Activated T-cell treated with anti-CD3 and anti-CD28 coated beads, Interleukin-2, amount 50 U/mL, for 72 hours (primary cell): ENCODE measurements at places on chromosomes 7 and 10.

DNA sequence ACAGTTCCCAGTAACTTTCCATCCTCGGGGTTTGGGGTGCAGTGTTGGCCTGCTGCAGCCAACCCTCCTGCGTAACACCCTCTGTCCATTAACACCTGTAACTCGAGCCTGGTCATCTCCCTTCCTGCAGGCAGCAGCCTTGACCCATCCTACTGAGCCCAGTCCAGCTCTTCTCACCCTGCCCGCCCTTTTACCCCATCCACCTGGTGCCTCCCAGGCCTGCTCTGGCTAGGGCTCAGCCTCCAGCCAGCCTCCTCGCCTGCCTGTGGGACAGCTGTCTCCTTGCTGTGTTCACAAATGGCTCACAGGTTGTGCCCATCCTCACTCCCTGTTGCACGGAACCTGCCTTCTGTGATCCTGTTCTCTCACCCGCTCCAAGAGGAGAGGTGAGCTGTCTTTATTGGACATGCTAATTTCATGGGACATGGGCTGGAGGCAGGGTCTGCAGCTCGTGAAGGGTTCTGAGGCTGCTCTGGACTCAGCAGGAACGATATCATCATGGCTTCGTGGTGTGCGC lies 277.2 kb upstream of the TCERG1L start:
- no peak for DNase-seq

DNA sequence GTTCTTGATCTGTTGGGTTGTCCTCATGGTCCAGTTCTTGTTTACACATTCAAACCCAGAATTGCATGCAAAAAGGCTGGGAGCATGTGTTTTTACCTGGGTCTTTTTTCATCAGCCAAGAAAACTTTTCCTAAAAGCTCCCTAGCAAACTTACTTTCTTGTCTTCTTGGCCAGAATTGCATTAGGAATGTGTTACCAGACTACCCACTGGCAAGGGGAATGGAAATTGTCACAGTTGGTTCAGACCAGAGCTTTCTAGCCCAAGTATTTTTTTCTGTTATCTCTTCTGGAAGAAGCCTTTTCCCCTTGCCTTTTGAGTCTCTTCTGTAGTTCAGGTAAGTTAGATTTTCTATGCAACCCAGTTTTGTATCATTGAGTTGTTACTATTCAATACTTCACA lies 77.5 kb downstream of the BMPR1A start:
- DNase-seq: no peak

- DNase-seq: no peak
Measured at GRCh38 chr10:96532523-96532922, 18.8 kb upstream of the TLL2 start.

- DNase-seq: no peak
Measured at GRCh38 chr10:79189853-79190435, 121.2 kb downstream of the ZMIZ1 start.
